ENCODE measurements at places on chromosomes 1 and 21.
A peak's percentile ranks its signal among the peaks of the same experiment; 100 is the strongest.

- no peak for DNase-seq
Measured at GRCh38 chr1:232012773-232013386, 386.3 kb downstream of the DISC1 start.

- no peak for DNase-seq
Measured at GRCh38 chr1:84000196-84000885, 1.4 kb upstream of the TTLL7 start.

- no peak for DNase-seq
Measured at GRCh38 chr1:230249695-230250480, 176.2 kb downstream of the PGBD5 start.

DNA sequence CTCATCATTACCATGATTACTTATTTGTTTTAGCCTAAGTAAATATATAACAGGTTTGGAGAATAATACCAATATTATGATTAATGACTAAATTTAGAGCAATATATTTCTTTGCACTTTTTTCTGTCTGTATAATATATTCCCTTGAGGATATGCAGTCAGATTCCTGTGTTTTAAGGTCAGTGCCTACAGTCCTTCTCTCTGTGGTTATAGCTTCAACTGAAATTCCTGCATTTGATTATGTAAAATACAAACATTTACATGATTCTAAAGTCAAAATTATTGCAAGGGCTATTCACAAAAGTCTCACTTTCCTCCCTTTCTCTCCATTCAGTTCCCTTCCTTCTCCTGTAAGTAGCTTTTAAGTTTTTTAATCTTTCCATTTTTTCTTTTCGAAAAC lies 142.9 kb upstream of the COL6A1 start:
- DNase-seq, result no peak

DNA sequence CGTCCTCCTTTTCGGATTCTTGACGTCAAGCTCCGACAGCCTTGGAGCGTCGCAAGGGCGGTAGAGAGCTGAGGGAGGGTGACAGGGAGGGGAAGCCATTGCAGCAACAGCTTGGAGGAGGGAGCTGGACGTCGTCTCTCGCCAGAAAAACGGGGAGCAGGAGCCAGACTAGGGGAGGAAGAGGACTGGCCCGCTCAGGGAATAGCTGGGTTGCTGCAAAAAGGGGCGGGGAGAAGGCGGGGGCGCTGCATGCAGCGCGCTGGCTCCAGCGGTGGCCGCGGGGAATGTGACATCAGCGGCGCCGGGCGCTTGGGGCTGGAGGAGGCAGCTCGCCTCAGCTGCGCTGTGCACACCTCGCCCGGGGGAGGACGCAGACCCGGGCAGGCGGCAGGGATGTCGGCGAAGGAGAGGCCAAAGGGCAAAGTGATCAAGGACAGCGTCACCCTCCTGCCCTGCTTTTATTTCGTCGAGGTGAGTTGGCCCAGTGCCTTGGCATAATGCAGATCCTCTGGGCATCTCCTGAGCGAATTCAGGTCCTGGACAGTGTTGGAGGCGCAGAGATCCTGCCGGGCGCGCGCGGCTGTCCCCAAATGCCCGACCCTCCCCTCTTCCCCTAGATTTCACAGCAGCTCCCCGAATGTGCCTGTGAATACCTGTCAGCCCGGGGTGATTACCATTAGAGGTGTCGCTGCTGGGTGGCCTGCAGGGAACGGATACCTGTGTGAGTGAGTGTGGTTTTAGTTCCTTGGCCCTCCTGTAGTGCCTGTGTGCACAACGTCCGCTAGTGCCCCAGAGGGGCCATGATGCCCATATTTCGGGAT lies at the start of gene PLPPR4:
TSS of gene PLPPR4 (plus strand) at position 292 of the 821 bp plus-strand sequence. CDS start at position 394, 102 bp downstream.
- no peak for DNase-seq

DNA sequence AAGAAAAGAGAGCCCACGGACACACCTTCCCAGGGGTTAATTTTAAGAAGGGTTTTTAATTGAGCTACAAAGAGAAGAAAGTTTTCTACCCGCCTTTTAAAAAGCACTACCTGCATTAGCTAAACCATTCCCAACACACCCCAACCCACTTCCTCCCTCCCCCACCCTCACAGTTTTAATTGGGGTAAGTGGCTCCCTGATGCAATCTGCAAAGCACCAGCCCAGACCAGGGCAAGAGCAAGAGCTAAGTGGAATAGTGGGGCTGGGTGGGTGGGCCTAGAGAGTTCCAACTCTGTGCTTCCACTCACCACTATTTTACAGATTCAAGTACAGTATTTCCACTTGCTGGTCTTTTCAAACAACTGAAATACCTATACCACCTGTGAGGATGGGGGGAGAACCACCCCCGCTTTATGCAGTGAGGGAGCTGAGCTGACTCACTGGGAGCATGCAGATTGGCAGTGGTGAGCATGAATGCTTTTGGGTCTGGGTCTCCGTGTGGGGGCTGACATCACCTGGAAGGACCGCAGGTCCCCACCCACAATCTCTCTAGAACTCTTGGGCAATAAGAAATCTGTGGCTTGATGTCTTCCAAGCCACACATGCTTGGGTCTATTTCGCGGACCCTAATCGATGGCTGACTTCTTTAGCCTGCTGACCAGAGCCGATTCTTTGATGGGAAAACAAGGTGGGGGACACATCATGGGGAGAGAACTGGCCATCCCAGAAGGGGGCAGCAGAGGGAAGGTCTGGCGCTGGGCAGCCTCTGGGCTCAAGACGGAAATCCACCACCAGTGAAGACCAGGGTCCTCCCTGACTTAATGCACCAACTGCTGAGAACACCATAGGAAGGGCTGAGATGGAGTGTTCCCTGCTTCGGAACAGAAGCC lies 95.5 kb downstream of the SSBP3 start:
- DNase-seq, result no peak

DNA sequence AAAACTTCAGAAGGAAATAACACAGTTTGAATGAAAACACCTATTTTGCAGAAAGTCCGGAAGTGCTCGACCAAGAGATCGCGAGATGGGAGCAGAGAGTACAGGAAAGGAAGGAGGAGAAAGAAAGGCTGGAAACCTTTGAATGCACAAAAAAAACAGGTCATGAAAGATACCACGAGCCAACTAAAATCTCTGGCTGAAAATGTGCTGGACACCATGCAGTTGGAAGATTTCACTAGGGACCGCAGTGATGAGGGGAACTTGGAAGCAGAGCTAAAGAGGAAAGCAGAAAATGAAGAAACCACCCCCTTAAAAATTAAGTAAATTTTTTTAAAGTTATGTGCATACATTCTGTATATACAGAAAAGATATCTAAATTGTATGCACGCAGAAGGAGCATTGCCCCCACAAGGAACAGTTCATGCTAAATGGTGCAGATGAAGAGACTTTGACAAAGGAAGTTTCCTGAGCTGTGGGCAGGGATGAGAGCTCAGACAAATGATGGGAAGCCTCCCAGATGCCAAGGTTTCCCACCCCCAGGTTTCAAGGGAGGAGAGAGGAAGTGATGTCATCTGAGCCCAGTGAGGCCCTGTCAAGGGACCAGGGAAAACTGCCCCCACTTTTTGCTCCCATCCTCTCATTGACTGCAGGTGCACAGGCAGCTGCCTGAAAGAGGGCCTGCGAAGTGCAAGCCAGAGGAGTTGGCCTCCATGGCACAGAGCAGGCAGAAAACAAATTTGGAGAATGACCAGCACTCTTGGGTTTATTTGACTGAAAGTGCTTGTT lies 52.5 kb downstream of the ETS2 start:
- no peak for DNase-seq

DNA sequence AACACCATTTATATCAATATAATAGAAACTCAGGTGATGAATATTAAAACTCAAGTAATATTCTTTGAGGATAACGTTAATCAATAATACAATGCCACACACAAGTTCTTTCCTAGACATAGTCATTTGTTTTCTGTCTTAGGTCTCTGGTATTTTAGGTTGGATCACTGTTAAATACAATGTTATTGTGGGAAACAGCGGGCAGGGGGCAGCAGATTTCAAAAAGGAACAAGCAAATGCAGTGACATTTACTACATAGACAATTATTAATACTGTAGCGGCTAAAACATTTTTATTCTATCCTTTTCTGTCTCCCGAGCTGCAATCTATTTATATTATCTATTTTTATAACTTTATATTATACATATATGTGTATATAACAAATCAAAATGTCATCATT lies 186.4 kb upstream of the ZNHIT6 start:
- no peak for DNase-seq

GRCh38 chr1:40381268-40382107 lies 8.0 kb downstream of the SMAP2 start:
- DNase-seq, result no peak

GRCh38 chr1:109531380-109531779 lies 8.3 kb upstream of the GPR61 start:
- no peak for DNase-seq

GRCh38 chr1:183370399-183371058 lies 47.7 kb downstream of the NMNAT2 start:
- DNase-seq, result no peak

GRCh38 chr1:101217148-101217547 lies 19.7 kb upstream of the S1PR1 start:
- DNase-seq, result no peak

GRCh38 chr1:16117369-16117768 lies 38.5 kb downstream of the EPHA2 start:
- no peak for DNase-seq

GRCh38 chr1:202184750-202185460 lies 8.7 kb upstream of the LGR6 start:
- peak; percentile 51 for DNase-seq

- no peak for DNase-seq
Measured at GRCh38 chr1:84995484-84996334, 1.2 kb downstream of the MCOLN2 start.

GRCh38 chr1:154744352-154745035 lies 125.6 kb downstream of the KCNN3 start:
- no peak for DNase-seq

DNA sequence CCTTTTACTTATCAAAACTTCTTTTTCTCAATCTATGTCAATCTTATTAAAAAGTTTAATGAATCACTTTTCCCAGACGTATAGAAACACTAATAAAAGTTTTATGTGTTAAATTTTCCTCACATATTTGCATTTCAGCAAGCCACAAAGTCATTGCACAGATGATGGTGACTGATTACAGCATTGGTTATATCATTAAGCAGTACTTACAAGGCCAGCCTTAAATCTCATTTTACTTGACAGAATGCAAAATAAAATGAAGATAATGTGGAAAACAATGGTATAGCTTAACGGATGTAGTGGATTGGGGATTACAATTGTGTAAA lies 39.5 kb downstream of the TMEM200B start:
- no peak for DNase-seq

DNA sequence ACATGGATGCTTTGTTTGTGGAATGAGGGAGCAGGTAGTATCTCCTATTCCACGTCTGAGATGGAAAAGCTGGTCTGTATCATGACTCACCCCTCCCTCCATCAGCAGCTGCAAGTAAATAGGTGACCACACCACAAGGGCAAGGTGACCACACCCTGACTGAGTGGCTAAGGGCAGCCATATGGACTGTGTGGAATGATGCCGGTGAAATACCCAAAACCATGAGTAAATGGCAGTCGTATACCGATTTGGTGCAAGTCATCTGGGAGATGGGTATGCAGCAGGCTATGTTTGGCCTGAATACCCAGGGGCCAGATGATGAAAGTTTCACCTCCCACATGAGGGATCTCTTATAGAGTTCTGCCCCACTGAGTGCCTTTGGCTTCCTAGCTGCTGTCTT lies 15.8 kb upstream of the UBE2U start:
- DNase-seq, result no peak

DNA sequence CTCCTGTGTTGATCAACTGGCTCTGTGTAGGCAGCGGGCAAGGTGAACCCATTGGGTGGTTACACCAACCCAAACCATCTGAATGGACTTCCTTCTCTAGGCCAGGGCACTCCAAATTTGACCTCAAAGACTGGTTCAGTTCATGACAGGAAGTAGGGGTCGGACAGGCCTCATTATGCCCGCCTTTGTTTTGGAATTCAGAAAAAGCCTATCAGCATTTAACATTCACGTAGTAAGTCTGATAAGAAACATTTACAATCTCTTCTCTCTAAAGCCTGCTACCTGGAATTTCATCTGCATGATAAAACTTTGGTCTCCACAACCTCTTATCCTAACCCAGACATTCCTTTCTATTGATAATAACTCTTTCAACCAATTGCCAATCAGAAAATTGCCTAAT lies 97.1 kb upstream of the ETV3 start:
- no peak for DNase-seq

DNA sequence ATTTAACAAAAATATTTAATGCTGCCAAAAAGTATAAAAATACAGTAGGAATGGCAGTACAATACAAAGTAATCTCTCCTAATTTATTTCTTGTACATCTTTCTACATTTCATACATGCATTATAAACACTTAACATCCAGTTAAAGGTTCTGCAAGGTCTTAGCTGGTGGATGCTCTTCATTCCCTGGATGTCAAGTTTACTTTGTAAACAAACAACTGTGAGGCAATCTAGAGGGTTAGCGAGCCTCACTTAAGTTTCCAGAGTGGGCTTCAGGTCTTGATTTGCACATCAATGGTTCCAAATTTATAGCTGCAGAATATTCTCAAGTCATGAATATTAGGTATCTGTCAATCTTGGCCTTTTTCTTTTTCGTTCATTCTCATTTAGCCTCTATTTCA lies 21.3 kb downstream of the RALGPS2 start:
- DNase-seq, result no peak

GRCh38 chr1:6409053-6409452 lies 10.7 kb downstream of the HES2 start:
- no peak for DNase-seq

DNA sequence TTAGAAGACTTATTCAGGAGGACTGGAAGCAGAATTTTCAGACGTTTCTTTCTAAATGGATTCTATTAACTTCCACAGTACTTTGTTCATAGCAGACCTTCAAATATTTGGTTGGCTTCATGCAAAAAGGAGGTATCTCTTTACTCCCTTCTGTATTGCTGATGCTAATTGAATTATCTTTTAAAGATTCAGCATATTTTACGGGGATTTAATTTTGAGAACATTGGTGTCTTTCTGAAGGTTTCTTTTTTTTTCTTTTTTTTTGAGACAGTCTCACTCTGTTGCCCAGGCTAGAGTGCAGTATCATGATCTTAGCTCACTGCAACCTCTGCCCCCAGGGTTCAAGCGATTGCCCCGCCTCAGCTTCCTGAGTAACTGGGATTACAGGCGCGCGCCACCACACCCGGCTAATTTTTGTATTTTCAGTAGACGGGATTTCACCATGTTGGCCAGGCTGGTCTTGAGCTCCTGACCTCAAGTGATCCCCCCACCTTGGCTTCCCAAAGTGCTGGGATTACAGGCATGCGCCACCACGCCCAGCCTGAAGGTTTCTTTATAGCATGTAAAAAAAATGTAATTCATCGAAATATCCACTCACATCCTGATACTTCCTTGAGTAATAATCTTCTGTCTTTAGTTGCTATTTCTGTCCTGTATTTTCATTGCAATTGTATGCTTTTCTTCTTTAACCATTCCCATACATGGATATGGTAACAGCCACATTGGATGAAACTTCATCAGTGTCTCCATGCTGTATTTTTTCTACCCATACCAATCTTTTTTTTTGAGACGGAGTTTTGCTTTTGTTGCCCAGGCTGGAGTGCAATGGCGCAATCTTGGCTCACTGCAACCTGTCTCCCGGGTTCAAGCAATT lies 14.5 kb downstream of the CNST start:
- DNase-seq, result no peak

- DNase-seq, result no peak
Measured at GRCh38 chr1:182484067-182484466, 34.1 kb downstream of the RGSL1 start.

- DNase-seq, result no peak
Measured at GRCh38 chr21:33587792-33588484, 546 bp downstream of the DONSON start.

GRCh38 chr1:22257290-22258275 lies 114.7 kb upstream of the WNT4 start:
- no peak for DNase-seq
